ENCODE measurements at places on chromosomes 12 and 14.

- peak; percentile 19 for DNase-seq
Measured at GRCh38 chr12:97061171-97061570, 154.1 kb downstream of the NEDD1 start.

- no peak for DNase-seq
Measured at GRCh38 chr14:71557351-71557750, 374.9 kb upstream of the RGS6 start.

- DNase-seq: no peak
Measured at GRCh38 chr12:3705354-3705675, 47.6 kb downstream of the CRACR2A start.

GRCh38 chr12:79850610-79851299, 84.1 kb downstream of the PPP1R12A start:
- no peak for DNase-seq

DNA sequence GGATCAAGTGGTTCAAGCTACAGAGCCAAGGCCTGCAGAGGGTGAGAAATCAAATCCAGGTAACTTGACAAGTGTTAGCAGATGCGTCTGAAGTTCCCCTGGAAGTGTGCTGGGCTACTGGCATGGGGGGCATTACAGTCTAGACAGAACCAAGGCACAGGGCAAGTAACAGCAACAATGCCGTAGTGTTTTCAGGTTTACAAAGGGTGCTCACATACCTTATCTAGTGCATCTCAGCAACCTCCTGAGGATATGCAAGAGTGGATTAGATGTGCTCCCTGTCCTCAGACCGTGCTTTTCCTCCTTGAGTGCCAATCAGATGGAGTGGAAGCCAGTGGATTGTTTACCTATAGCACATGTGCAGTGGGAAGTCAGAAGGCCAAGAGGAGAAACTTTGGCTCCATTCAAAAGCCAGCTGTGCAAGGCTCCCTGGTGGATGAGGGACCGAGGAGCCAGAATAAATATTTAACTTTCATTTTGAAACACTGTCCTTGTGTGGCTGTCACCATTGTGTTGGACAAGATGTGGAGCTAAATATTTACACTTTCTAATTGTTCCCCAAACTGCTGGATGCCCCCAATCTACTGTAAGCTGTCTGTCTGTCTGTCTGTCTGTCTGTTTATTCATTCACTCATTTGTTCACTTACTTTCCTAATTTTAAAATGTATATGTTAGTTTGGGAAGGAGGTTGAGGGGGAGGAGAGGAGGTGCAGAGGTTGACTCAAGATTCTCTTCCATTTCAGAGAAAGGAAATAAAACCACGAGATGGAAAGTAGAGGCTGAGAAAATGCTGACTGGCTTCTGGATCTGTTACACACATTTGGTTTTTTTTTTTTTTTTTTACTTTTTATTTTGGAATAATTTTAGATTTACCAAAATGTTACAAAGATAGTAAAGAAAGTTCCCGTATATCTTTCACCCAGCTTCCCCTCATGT, 184.0 kb upstream of the PARP11 start:
- no peak for DNase-seq

- DNase-seq: peak; percentile 49
Measured at GRCh38 chr14:91380610-91381371, 36.8 kb downstream of the CCDC88C start.

- no peak for DNase-seq
Measured at GRCh38 chr12:73598626-73599025, 939.0 kb upstream of the ATXN7L3B start.

DNA sequence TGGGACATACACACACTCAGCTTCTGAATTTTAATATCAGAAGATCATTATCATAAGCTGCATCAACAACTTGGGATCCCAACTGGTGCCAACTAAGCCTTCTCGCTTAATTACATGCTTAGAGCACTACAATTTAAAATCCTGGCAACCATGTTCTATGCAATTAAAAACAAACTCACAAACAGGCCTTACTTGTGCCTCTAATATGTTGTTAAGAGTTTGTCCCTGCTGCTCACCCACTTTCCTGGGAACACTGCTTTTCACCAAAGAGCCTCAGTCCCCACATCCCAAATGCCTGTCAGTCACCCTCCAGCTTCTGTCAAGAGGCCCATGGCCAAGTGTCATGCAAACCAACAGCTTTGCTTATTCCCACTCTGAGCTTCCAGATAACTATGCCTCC, 69.7 kb downstream of the TTC9 start:
- DNase-seq: no peak

GRCh38 chr12:11838403-11838802, 188.9 kb downstream of the ETV6 start:
- DNase-seq: no peak

GRCh38 chr12:6284273-6284672, 26.2 kb upstream of the PLEKHG6 start:
- no peak for DNase-seq

- no peak for DNase-seq
Measured at GRCh38 chr14:54936816-54937215, 34.2 kb upstream of the GCH1 start.

DNA sequence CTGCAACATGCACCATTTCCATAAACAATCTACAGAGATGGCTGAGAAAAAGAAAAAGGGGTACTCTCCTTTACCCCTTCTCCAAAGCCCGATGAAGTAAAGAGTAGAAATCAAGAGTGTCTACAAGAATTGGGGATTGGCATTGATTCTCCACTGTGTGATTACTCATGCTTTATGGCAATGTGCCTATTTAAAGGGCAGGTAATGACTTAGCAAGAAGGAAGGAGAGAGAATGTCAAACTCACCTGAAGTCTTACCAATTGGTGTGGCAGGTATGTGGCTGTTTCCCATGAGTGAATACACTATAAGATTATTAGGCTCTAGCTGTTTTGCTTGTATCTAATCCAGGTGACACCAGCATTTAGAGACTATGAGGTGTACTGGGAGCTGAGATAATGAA, 275.3 kb downstream of the CCER1 start:
- no peak for DNase-seq

GRCh38 chr12:3491938-3492792, 1.2 kb downstream of the PRMT8 start:
- peak; percentile 74 for DNase-seq

DNA sequence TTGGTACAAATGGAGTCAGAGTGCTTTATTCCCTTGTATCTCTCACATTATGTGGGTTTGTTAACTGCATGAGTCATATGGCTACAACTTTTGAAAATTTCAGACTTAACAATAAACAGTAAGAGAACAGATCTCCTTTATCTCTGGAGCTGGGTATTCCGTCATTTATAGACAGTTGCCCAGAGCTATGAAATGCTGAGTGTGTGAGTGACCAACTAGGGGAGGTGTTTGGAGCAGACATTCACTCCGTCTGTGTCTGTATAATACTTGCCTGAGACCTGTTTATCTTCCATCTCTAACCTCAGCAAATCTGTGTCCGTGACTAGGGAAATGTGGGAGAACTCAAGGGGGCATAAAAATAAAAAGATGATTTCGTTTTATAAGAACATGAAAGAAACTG, 279.9 kb upstream of the FAR2 start:
- no peak for DNase-seq

- no peak for DNase-seq
Measured at GRCh38 chr12:99005601-99006000, 360.5 kb downstream of the APAF1 start.

GRCh38 chr12:79547044-79547734, 143.6 kb downstream of the PAWR start:
- no peak for DNase-seq

Measured in muscle of arm (tissue), 14 donors.